ENCODE measurements at places on chromosomes 12 and 14.

DNA sequence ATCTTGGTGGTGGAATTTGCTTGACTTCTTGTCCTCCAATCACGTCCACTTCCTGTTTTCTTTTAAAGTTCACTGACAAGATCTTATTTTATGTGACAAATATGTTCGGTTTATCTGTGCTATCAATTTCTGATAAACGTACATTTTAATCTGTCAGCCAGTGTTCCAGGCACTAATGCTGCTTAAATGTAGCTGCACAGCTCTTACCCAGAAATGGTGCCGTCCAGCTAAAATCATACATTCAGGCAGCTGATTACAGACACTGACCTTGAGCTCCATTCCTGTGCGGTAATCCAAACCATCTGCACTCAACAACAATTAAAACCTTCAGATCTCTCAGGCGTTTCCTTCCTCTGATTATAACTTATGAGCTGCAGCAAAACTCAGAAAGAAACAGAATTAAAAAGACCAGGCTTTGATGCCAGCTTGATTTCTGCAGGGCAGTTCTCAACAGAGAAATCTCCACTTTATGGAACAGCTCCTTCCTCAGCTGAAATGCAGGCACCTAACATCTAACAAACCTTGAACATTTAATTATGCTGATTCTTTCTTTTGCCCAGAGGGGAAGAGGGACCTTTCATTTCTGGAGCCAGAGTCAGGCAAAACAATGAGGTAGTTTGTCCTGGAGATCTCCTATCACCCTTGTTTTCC lies 26.4 kb upstream of the RASSF3 start:
- no peak for DNase-seq

GRCh38 chr14:66804141-66804540 lies 296.2 kb downstream of the GPHN start:
- no peak for DNase-seq

DNA sequence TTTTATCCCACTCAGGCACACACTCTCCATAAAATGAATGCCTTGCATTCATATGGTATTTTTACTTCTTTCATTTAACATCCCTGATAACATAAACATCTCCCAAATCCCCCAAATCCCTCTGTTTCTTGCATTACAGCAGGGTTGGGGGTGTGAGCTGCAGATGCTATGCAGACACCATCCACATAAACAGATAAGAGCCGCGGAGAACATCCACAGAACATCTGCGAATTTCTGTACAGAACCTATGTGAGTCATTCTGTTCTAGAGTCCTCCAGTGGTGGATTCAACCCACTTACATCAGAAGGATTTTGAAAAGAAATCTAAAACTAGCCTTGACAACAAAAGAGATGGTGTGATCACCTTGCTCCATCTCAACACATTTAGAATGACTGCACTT lies 20.3 kb downstream of the FBLN5 start:
- no peak for DNase-seq

- DNase-seq: no peak
These were observed 205.7 kb upstream of the HMGA2 start for GRCh38 chr12:65618588-65618987.

GRCh38 chr12:64083285-64084210 lies 138.5 kb downstream of the KICS2 start:
- DNase-seq: peak; percentile 19

DNA sequence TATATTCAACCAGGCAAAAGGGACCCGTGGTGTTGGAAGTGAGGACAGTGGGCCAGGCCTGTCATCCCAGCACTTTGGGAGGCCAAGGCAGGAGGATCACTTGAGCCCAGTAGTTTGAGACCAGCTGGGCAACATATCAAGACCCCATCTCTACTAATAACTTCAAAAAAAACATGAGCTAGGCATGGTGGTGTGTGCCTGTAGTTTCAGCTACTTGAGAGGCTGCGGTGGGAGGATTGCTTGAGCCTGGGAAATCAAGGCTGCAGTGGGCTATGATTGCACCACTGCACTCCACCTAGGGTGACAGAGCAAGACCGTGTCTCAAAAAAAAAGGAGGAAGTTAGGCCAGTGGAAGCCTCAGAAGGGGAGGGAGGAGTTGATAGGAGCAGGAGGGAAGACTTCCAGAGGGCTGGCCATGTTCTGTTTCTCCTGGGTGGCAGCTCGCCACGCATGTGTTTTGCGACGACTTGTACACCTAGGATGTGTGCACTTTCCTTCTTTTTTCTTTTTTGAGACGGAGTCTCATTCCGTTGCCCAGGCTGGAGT lies 10.1 kb downstream of the SLC25A29 start:
- DNase-seq: no peak

- DNase-seq: no peak
These were observed 37.6 kb upstream of the SLCO1C1 start for GRCh38 chr12:20657496-20657895.

DNA sequence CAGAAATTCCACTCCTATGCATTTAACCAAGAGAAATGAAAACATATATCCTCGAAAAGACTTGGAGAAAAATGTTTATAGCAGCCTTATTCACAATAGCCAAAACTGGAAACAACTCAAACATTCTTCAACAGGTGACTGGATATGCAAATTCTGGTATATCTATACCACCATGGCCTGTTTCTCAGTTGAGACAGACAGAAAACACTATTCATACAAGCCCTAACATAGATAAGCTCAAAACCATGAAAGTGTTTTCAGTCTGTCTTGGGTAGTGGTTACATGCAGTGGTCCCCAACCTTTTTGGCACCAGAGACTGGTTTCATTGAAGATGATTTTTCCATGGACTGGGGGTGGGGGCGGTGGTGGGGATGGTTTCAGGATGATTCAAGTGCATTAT lies 83.8 kb downstream of the SRGAP1 start:
- no peak for DNase-seq

GRCh38 chr14:61649283-61649682 lies 46.0 kb upstream of the HIF1A start:
- DNase-seq: no peak

GRCh38 chr12:106188256-106188655 lies 49.5 kb upstream of the NUAK1 start:
- DNase-seq: no peak

DNA sequence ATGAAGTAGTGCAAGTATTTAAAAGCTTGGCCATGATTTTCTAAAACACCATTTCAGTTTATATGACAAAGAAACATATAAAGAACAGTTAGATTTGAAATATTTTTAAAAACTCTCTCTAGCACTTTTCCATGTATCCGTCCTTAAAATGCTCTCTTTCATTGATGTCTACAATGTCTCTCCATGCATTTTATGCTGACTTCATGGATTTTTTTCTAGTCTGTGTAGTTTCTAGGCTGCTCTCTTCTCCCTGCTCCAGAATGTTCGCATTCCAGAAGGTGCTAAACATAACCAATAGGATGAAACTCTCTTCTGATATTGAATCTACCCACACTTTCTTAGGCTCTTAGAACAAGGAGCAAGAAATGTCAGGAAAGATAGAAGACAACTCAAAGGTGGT lies 124.8 kb downstream of the PLCZ1 start:
- no peak for DNase-seq

- no peak for DNase-seq
These were observed 774 bp upstream of the KRT75 start for GRCh38 chr12:52434760-52435530.

DNA sequence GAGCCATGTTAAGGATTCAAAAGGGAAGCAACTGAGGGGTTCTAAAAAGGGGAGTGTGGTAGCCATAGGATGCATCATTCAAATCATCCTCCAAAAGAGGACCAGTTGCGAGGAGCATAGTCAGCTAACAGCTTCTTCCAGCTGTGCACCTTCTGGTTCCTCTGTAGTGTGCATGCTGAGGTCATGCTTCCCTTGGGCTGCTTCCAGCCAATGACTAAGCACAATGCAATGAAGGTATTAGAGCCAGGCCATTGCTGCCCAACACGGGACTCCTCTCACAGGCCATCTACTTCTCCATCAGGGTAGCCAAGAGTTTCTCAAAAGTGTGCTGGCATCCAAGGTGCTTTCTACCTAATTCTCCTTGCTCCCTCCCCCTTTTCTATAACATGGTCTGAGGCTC lies 69.2 kb upstream of the ARID2 start:
- DNase-seq: no peak

DNA sequence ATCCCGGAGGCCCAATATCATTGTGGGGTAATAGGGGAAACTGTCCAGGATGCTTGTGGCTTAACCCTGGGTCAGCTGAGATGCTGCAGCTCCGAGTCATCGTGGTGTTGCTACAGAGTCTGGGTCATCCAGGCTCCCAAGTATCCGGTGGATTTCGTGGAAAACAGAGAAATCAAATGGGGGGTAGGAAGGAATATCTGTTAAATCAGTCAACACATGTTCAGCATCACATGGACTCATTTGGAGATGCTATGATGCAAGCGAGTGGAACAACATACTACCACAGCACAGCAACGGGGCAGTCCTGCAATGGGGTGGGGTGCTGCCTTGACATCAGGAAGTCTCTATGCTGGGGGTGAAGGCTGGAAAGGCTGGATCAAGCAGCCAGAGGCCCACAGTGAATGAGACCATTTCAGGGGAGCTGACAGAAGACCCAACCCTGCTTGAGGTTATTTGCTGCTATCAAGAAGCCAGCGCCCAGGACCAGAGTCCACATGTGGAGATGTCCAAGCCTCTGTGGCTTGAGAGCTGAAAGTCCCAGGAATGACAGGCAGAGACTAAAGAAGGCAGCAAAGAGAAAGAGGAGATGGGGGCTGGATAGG lies 22.9 kb downstream of the VDR start:
- DNase-seq: no peak

- DNase-seq: no peak
These were observed 2.7 kb downstream of the MYO1A start for GRCh38 chr12:57046947-57047890.

GRCh38 chr14:32980178-32980901 lies 41.7 kb downstream of the NPAS3 start:
- peak; percentile 27 for DNase-seq

- DNase-seq: peak; percentile 46
These were observed 220.1 kb downstream of the GLT1D1 start for GRCh38 chr12:129073157-129073915.

DNA sequence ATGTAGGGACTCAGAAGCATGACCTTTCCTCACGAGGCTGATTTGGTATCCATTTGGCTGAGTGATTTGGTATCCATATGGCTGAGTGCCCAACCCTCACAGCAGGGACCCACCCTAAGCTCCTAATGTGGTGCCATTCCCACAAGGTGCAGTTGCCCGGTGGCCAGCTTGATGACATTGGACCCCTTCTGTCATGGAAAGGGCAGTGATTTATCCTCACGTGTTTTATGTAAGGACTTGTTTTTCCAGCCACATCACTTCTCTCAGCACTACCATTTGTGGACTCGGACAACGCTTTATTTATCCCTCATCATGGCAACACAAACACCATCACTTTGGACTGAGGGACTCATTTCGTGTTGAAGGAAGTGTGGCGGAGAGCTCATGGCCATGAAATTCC lies 8.5 kb upstream of the CDC42BPB start:
- no peak for DNase-seq

DNA sequence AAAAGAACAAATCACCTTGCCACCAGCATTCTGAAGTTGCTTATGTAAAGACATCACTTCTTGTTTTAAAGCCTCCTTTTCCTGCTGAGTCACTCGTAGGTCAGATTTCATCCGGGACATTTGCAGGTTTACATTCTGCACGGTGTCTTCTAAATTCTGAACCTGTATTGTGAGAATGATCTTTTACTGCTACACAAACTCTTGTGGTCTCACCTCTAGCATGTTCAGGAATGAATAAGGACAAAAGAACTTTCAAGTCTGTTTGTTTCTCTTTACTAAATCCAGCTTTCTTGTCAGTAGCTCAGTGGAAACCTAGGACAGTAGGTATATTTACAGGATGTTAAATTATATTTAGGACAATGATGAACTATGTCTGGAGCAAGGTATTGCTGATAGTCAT lies 73.5 kb upstream of the SAV1 start:
- DNase-seq: no peak

DNA sequence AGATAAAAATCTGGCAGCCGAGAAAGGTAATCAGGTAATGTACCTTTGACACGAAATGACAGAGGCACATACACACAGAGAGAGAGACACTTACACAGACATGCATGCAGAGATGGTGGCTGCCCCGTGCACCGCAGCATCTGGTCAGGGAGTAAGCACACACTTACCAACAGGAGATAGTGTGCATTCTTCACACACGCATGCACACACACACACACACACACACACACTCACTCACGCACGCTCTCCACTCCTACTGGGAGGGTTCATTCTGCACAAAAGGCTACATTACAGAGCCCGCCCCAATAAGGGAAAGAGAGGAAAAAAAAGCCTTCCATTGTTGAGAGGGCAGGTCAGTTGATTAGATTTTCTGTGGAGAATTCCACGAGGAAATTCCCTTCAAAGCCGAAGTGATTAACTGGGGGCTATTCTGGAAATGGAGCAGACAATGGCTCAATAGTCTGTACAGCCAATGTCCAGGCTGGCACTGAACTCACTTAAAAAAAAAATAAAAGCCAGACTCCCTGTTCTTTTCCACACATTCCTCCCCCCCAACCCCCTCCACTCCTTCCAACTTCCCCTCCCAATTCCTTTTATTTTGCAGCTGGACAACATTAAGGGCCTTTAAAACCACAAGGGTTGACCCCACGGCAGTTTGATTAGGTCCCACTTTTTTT lies 1.4 kb upstream of the SOX5 start:
- DNase-seq: no peak
